Fibroblast of pulmonary artery (primary cell): ENCODE measurements at places on chromosomes 2 and 18.

GRCh38 chr2:10844097-10844496 lies 31.5 kb upstream of the PDIA6 start:
- DNase-seq, result peak; percentile 43

DNA sequence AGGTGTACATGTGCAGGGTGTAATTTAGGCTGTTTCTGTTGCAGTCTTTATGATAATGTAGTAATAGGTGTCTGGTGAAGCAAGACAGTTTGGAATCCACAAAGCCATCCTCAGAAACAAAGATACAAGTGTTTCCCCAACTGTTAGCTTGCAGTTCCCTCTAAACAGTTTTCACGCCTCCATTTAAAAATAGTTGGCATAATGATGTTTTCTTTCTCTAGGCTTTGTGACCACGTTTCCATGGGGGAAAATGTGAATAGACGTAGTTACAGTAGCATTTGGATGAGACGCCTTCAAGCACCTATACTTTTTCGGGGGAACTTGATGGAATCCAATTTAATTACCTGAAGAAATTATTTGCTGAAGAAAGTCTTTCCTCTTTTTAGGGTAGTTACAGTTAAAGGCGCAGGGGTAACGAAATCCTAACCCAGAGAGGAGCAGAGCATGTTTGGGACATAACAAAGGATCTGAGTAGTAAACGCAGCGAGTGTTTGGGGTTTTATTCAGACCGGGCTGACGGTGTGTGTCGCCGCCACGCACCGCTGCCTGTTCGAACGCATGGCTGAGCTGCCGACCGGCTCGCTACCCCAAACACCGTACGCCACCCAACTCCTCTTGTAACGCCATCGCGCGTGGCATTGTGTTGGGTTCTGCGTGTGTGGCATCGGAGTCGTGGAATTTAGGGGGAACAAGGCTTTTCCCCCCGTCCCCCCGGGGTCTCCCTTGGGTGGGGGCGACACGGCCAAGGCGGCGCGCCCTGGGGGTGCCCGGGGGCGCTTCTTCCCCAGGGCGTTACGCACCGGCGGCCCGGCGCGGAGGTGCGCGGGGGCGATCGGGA lies 681 bp upstream of the NRP2 start:
- DNase-seq, result peak; percentile 31

DNA sequence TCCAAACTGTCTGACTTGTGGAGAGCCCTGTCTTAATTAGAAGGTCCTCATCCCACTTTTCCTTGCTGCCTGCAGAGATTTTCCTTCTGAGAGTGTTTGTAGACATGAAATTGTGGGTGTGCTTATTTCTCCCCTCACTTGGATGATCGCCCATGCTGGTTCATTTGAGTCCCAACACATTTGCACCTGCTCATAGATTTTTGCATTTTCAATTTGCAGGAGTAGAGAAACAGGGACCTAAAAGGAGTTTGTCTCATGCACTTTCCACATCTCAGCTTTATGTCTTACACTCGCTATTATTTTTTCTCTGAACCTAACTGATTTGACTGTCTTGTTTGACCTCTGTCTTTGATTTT lies 33.2 kb upstream of the FHL2 start:
- DNase-seq, result no peak

- DNase-seq, result no peak
Observed at GRCh38 chr18:21483051-21483450, 117.5 kb downstream of the ESCO1 start.

DNA sequence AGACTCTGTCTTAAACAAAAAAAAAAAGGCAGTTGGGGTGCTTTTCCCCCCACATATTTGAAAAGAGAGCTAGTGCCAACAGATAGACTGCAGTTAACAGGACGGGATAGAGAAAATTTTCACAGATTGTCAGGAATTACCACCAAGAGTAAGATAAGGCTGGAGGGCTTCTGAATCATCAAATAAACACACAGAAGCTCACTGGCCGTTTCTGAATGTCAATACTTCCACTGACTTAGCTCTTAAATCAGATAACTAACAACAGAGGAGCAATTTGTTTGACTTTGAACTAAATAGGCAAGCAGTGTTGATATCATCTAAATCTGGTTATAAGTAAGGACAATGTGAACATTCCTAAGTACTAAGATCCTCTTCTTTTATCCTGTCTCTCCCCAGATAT lies 34.7 kb downstream of the PIEZO2 start:
- DNase-seq, result peak; percentile 34

- DNase-seq, result no peak
Observed at GRCh38 chr2:100359576-100359975, 37.3 kb upstream of the LONRF2 start.

- no peak for DNase-seq
Observed at GRCh38 chr2:104109356-104109755, 744.6 kb upstream of the POU3F3 start.

DNA sequence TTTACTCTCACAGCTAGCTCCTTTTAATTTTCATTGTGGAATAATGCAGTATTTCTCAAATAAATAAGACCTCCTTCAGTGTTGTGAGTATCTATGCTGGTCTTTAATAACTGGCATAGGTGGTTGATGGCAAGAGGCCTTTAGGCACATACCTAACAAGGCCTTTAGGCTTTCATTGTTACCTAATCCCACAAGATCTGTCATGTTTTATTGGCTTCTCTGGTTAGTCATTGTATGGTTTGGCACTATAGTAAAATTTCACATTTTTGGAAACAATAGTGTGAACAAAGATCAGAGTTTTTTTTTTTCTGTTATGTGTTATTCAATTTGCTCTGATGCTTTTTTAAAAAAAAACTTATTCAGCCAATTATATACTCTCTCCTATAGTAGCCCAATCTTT lies 89.8 kb upstream of the NEUROD1 start:
- peak; percentile 54 for DNase-seq

DNA sequence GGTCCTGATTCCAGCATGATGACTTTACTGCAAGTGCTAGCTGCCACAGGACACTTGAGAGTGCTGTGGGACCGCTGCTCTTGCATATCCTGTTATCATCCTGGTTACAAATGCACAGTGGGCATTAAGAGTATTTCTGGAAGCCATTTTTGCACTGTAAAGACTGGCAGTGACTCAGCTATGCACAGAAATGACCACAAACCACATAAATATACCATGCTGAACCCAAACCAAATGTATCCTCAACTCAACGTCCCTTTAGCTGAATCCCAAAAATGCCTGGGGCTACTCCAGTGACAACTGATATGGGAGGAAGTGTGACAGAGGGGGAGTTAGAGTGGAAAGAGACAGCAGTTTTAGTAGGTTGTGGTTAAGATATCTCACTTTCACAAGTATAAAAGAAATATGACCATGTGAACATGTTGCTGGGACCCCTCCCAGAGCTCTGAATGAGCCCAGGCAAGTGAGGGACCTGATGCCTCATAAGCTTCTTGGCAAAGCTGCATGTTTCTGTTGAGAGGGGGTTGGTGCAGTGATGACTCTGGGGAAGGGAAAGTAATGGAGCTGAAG lies 37.3 kb downstream of the RHBDD1 start:
- no peak for DNase-seq

DNA sequence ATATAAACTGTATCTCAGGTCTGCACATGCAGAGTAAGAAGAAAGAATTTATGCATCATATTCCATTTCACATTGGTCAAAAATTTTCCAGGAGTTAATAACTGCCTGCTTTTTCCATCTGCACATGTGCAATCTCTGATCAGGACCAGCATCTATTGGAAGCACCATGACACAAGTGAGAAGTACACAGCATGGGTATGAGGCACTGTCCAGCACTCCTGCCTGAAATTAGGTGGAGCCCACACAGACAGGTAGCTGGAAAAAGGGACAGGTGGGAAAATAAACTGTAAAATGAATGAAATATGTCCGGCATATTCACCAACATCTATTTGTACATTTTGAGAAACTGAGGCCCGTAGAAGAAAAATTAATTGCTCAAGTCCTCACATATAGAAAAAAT lies 609.2 kb upstream of the NXPH2 start:
- no peak for DNase-seq

- peak; percentile 91 for DNase-seq
Observed at GRCh38 chr18:845152-845819, 33.2 kb upstream of the YES1 start.

- no peak for DNase-seq
Observed at GRCh38 chr2:236366049-236366387, 101.8 kb upstream of the ASB18 start.

DNA sequence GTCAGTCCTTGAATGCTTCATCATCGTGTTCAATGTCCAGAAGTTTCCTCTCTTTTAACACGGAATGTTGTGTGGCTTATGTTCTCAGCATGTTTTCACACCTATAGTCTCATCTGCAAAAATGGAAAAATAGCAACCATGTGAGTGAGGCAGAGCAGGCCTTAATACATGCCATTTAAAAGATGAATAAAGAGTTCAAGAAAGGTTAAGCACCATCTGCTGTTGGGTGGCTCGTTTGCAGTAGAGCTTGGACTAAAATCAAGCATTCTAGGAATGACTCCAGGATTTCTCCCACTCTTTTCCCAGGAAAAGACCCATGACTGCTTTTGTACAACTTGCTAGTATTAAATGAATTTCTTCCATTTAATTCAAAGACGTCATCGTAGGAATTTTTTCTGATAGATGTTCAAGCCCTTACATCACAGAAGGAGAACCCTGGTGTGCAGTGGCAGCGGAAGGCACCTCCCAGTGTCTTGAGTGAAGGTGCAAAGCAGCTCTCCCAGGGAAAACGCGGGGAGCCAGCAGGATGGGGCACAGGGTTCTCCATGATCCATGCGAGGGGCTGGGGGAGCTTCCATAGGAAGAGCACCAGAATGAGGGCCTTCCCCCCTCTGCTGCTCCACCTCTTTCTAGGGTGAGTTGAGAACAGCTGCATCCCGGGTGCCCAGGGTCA lies 9.6 kb downstream of the DCDC2C start:
- DNase-seq, result peak; percentile 2

GRCh38 chr2:144511226-144511810 lies 8.6 kb downstream of the ZEB2 start:
- DNase-seq, result no peak

GRCh38 chr2:241009601-241010530 lies 11.4 kb downstream of the SNED1 start:
- peak; percentile 96 for DNase-seq

DNA sequence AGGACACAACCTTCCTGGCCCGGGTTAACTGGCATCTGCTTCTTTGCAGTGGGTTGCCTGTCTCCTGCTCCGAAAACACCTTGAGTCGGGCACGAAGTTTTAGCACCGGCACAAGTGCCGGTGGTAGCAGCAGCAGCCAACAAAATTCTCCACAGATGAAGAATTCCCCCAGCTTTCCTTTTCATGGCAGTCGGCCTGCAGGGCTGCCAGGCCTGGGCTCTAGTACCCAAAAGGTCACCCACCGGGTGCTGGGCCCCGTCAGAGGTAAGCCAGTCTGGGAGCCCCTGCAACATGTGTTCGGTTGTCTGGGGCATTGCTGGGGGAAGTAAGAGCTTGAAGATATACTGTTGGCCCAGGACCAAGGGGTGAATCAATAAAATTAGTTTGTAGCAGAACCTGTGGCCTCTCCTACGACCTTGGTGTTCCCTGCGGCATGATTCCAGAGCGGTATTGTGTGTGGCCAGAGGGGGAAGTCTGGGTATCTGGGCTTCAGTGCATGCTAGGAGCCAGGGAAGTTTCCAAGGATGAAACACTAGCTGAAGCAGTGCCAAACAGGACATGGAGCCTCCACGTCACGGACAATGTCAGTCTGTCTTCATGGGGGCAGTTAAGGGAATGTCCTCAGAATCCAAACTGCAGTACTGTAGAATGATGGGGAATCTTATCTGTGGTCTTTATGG lies 7.8 kb downstream of the AGBL5 start:
- DNase-seq, result peak; percentile 77

GRCh38 chr2:95328358-95329125 lies 31.4 kb downstream of the KCNIP3 start:
- no peak for DNase-seq

DNA sequence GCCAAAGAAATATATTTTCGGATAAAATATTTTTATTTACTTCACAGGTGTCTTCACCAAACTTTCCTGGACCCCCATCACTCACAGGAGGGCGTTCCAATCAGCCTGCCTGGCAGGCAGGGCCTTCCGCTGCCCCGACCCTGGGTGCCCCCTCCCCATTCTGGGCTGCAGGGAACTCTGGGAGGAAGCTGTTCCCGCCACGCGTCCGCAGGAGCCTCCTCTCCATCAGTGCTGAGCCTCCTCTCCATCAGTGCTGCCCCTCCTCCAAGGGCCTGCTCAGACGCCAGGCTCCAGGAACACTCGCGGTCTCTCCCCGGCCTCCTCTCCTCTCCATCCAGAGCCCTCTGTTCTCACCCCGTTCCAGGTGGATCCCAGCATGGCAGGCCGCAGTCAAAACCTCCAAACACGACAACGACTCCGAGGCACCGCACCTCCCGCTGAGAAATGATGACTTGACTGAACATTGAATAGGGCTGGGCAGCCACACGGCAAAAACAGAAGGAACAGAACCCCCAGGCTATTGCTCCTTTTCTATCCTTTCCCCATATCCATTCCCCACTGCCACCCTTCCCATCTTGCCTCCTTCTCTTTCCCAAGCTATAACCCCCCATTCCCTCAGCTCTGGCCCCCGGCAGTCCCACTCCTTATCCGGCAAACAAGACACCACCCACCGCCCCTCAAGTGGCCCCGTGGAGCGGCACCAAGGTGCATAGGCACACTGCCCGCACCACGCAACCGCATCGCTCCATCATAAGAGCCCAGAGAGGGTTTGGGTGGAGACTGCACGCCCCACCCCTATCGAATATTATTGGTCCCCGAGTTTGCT lies 268.6 kb upstream of the RAB6C start:
- DNase-seq, result no peak

- DNase-seq, result no peak
Observed at GRCh38 chr18:40878371-40878770, 1076.7 kb upstream of the PIK3C3 start.

DNA sequence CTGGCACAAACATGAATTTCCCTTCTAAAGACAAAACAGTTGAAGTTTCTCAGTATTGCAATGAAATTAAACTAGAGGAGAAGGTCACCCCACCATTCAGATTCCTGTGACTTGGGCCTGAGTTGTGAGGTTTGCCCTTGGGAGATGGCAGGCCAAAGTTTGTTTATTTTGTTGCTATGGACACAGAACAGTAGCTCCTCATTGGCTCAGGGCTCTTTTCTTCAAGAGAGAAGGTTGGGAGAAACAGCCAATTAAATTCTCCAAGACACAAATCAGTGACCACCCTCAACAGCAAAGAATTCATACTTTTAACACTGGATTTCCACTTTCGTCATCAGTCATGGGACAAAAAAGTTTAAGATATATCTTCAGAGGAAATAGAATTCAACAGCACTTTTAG lies at the start of gene FLACC1:
Gene FLACC1 (minus strand): TSS at position 125 of the 400 bp plus-strand sequence. CDS start 5,941 bp downstream, outside the sequence.
- peak; percentile 82 for DNase-seq

DNA sequence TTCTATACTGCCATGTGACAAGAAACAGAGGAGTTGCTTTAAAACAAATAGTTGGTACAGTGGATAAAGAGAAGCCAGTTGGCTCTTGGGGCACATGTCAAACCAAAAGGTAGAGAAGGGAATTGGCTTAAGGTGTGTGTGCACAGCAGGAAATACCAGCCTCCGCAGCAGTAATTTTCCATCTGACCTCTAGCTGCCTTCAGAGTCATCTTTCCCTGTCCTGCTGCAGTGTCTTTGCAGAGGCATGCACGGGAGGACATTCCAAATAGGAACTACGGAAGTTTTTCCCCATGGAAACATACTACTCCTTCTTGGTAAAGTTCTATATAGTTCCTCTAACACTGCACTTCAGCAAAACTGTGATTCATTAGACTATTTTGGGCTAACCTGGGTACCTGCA lies 99.5 kb downstream of the RAB3GAP1 start:
- DNase-seq, result no peak

- peak; percentile 98 for DNase-seq
Observed at GRCh38 chr18:8858888-8859511, 153.6 kb downstream of the MTCL1 start.
